ENCODE measurements at places on chromosomes 2 and 18.

GRCh38 chr2:180573951-180574350 lies 406.5 kb upstream of the UBE2E3 start:
- DNase-seq = no peak

GRCh38 chr2:73282924-73283544 lies 1.2 kb downstream of the FBXO41 start:
- no peak for DNase-seq

DNA sequence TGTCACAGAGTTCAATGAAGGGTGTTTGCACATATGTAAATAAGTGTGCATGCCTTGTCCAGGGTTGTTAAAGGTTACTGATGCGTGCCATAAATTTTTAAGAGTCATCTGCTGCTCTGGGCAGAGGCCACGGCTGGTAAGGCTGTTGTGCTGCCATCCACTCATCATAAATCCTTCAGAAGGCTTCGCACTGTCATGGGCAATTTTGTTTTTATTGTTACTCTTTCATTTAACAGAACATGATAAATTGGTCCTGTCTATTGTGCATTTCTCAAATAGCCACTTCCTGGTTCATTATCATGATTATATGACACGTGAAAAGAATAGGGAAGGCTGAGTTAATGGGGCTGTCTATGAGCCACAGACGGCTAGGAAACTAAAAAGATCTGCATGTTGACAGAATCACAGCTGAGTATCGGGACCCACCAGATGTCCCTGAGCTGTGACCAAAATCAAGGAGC lies 634.3 kb upstream of the SOX11 start:
- DNase-seq = no peak

DNA sequence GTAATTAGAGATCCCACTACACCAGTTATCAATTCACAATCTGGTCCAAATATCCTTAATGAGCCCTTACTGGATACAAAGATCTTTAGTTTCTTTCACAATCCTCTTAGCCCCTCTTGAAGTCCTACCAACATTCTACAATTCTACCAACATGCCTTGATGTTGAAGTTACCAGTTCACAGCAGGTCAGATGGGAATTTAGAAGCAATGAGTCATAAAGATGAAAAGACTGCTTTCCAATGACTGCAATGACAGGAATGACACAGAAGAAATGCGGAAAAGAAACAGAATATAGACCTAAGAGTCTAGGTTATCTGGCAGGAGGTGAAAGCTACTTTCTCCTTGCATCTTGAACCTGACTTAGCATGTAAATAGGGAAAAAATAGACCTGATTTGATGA lies 24.5 kb downstream of the RTTN start:
- no peak for DNase-seq

GRCh38 chr2:112591413-112591812 lies 7.0 kb downstream of the CHCHD5 start:
- DNase-seq = no peak

DNA sequence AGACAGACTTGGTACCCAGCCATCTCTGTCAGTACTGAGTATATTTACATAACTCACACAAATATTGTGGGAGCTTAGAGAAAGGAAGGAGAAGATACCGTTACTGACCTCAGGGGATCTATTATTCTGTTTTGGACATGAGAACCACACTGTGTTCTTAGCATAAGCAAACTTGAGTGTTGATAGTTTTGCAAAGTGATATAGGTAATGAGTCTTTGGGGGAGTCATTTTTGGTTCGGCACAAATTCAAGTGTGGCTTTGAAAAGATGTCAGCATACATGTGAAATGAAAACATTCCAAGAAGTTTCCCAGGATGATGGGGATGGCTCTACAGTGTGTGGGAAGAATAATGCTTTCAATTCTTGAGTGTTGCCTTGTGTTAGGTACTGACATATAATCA lies 24.1 kb downstream of the SMARCAL1 start:
- DNase-seq = no peak

- DNase-seq = no peak
Measured at GRCh38 chr2:72698300-72698699, 127.5 kb downstream of the EXOC6B start.

DNA sequence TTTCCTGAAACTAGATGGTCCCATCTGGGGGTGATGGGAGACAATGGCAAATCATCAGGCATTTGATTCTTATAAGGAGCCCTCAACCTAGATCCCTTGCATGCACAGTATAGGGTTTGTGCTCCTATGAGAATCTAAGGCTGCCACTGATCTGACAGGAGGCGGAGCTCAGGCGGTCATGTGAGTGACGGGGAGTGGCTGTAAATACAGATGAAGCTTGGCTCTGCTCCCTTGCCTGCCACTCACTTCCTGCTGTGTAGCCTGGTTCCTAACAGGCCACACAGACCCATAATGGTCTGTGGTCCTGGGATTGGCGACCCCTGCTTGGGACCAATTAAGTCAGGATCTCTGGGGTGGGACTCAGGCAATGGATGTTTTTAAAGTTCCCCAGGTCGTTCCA lies 293.4 kb downstream of the ZNF521 start:
- no peak for DNase-seq

GRCh38 chr2:231709981-231710798 lies 1.9 kb downstream of the PTMA start:
- DNase-seq = peak; percentile 92

DNA sequence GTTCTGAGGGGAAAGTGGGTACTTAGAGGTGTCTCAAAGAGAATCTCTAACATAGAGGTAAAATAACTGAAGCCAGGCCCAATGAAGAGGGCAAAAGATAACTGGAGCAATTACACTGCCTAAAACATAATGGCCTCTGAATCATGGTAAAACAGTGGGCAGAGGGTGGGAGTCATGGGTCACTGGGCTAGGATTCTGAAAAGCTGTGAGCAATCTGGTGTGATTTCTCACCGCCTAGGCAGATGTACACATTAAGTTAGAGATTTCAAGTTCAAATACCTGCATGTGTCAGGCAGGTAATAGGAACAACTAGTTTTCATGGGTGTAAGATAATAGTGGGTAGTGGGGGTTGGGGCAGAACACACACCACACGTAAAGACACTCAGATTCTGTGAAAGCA lies 45.6 kb downstream of the INSIG2 start:
- DNase-seq = no peak

DNA sequence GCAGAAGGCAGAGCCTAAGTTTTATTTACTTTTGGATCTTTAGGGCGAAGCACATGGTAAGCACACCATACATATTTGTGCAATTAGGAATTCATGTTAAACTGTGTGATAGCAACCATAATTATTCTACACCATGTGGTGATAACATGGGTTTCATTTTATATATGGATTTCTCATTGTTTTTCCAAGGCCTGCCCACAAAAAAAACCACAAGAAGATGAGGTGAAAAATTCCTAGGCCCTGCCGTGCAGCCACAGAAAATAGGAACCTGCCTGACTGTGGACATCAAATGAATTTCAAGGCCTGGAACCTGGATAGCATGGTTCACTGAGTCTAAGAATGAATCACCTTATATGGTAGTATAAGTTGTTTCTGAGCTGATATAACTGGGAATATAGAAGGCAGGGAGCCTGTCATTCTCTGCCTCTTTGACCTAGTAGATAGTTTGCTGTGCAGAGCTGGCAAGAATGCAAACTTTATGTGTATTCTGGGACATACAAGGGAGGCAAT lies 22.4 kb upstream of the SSB start:
- DNase-seq = no peak

- DNase-seq = no peak
Measured at GRCh38 chr18:79627750-79628294, 51.8 kb upstream of the CTDP1 start.

GRCh38 chr2:9191041-9191481 lies 15.6 kb upstream of the ASAP2 start:
- DNase-seq = no peak

DNA sequence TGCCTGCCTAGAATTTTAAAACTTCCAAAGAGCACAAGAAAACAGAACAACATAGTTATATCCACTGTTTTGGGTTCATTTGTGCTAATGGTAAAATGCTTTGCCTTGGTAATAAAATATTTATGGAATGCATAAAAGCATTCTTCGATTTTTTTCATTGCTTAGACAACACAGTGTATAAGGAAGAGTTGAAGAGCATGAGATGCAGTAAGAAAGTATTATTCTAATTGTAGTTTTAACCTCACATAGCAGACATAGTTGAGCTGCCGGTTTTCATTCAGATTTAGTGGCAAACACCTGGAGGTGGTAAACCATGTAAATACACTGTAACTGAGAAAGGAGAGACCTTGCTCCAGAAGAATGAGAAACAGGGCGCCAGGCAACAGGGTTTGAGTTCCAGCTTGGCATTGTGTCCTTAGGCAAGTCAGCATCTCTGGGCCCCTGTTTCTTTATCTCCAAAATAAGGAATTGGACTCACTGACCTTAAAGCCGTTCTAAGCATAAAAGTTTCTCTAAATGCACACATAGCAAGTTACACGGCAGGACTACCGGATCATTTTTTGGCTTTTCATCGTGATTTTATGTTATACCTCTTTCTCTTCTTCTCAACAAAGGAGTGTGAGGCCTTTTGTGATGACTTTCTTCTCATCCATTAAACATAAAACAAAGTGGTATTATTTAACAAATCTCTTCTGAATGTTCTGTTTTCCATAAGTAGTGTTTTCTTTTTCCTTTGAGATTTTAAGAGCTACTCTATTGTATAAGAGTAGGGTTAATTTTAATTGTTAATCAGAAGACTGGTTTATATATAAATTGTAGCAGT lies 7.9 kb downstream of the UGP2 start:
- DNase-seq = no peak

DNA sequence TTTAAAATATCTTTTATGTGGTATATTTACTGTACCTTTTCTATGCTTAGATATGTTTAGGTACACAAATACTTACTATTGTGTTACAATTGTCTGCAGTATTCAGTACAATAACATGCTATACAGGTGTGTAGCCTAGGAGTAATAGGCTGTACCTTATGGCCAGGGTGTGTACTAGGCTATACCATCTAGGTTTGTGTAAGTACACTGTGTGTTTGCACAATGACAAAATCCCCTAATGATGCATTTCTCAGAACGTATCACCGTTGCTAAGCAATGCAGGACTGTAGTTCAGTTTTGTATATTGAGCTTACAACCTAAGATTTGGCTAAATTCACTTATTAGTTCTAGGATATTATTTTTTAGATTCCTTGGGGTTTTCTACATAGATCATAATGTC lies 332.3 kb upstream of the HS6ST1 start:
- no peak for DNase-seq
